A549 treated with DMSO at 1 μM for 4 hours (cell line): ENCODE measurements at places on chromosomes 12 and 14. TPM values are rescaled to one million over a fixed set of nuclear protein-coding genes. Genes with fewer than 3 reads are reported as not detected.

The PLD4 gene
- total RNA-seq: 0.05 to 0.17 TPM (median 0.10 TPM) in 4 of 5 replicates, not detected in the other

The PROX2 gene
- total RNA-seq: not detected in 5 replicates

The KLRB1 gene
- not detected in 5 replicates for total RNA-seq

The PTGER2 gene
- 1.2 to 2.1 TPM (median 1.7 TPM) in 5 replicates for total RNA-seq

The KICS2 gene
- 8.7 to 10.0 TPM (median 8.8 TPM) in 5 replicates for total RNA-seq
